ENCODE measurements at places on chromosomes 1 and 21.

DNA sequence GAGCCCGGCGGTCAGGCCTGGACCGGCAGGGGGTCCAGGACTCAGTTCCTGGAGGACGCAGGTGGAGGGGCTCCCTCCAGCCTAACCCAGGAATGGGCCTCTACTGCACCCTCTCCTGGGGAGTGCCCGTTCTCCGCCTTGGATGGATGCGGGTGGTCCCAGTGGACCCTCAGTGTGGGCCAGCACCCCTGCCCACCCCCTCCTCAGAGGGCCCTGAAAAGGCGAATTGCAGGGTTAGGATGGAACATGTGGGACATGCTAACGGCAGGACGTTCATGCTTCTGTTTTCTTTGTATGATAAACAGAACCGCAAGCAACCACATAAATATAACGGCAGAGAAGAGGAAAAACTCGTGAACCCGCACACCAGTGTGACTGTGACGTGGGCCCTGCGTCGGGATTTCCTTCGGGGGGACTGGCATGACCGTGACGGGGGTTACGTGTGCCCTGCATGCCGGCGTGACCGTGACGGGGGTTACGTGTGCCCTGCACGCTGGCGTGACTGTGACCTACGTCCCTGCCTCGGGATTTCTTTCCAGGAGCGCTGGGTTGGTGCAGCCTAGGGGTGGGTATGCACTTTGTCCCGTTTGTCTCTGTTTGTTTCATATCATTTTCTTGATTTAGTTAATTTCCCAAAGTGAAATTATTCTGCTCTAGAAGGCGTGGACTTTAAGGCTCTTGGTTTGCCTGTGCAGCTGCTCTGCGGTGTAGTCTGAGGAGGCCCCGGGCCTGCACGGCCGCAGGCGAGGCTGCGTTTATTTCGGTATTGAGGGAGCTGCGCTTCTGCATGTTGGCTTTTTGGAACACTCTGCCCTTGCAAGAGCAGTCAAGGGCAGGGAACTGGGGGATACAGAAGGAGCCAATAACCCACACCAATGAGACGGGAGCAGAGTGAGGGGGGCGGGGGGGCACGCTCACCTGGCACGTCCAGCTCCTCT is 3.1 kb downstream of the FTCD start:
- no peak for DNase-seq

DNA sequence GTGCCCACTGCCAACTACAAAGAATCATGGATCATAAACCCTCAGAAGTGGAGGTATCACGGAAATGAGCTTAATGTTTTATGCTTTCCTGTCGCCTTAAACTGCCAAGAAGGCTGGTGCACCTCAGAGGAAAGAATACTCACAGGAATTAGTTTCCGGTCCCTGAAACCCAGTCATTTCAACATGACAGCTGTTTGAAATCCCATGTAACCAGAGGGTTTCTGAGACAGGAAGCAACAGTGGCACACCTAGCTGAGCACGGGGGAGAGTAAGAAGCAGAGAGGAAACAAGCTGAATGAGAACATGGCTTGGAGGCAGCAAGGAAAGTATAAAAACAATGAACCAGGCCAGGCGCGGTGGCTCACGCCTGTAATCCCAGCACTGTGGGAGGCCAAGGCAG is 3.9 kb downstream of the JAK1 start:
- DNase-seq, result peak; percentile 8

- DNase-seq, result peak; percentile 45
Measured at GRCh38 chr1:58815069-58815685, 31.3 kb upstream of the JUN start.

GRCh38 chr1:207603777-207604176 is 41.2 kb upstream of the CR1L start:
- no peak for DNase-seq

GRCh38 chr1:246564839-246565750 is 966 bp downstream of the TFB2M start:
- no peak for DNase-seq

- DNase-seq, result no peak
Measured at GRCh38 chr1:212613440-212614335, 5.1 kb downstream of the ATF3 start.

DNA sequence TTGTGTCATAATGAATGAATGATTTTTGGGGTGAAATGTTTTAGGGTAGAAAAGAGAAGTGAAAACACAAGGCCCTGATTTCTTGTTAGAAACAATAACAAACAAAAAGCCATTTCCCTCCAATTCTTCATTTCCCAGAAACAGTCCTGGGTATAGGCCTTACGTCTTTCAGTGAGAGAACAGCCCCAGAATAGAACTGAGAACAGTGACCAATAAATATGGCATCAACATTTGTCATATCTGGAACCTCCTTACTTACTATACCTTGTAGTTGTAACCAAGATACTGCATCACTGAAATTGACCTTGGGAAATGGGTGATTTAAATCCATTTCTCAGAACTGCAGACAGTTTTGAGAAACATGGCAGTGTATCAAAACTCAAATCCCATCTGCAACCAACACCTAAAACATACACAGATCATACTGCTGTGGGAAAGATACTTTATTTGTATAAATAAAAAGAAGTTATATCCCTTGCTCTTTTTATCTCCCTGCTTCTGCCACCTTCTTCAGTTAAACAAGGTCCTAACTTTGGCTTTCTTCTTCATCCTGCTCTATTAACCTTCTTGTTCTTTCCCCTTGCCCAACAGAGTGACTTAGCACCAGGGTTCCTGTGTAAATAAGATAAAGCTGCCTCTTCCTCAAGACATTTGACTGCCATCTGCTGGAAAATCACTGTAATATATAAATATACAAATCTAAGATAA is 19.5 kb downstream of the XKR8 start:
- no peak for DNase-seq

DNA sequence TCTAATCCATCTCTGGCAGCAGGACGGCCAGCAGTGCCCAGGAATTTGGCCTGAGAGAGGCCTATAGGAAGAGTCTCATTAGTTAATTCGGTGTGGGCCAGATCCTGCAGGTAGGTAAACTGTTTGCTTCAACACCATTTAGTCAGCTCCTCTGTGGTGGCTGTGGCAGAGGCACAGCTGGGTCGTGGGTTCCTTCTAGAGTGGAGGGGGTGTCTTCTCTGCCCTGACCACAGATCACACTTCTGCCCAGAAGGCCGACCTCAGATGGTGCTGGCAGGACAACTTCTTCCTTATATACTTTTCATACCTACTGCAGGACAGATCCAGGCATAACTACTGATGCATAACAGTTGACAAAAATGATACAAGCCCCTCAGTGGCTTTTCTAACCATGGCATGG is 281.4 kb downstream of the RPS6KC1 start:
- no peak for DNase-seq

DNA sequence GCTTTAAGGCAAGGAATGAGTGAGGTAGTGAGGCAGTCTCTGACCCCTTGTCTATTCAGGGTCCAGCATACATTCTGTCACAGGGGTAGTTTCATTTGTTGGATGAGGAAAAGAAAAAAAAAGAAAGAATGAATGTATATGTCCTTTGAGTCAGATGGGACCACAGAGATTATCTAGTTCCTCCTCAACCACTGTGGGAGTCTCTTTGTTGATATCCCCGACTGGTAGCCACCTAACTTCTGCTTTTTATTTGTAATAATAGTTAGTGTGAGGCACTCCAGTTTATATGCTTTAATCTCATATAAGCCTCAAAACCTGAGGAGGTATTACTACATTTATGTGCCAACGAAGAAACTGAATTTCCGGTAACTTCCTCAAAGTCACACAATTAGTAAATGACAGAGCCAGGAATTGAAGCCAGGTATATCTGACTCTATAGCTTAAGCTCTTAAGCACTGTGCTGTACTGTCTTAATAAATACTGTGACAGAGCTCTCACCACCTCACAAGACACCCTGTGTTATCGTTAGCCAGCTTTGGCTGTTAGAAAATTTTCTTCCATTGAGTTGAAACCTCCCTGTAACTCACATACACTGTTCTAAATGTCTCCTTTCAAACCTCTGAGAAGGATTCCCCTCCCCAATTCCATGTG is 82.2 kb downstream of the MDM4 start:
- DNase-seq, result no peak

DNA sequence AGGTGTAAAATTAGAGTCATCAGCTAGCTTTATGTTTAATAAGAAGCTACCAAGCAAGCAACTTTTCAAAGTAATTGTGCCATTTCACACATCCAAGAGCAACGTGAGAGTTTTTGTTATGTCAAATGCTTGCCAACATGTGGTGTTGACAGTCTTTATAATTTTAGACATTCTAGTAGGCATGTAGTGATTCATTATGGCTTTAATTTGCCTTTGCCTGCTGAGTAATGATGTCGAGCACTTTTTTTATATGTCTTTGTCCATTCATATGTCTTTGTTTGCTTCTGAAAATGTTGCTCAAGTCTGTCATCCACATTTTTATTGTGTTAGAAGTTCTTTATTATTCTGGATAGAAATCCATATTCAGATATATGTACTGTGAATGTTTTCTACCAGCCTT is 21.4 kb upstream of the CHIT1 start:
- no peak for DNase-seq

All from activated T-helper 9 cell treated with anti-CD3 and anti-CD28 coated beads, Interleukin-2, amount 50 U/mL, for 16 hours (primary cell).